Activated CD8-positive, alpha-beta memory T cell treated with anti-CD3 and anti-CD28 coated beads, Interleukin-2, amount 10 ng/mL, durations not matched to agents 7 days and 5 days (primary cell): ENCODE measurements at places on chromosomes 1 and 21.

- H3K4me1 ChIP-seq: peaks cover 40% of the 10 kb centered on the region
- peak overlapping the region; percentile 100 for H3K4me3 ChIP-seq
- peak overlapping the region; percentile 98 for H3K27ac ChIP-seq
- peak; percentile 67 for DNase-seq
These were observed 1.4 kb downstream of the LRRC41 start for GRCh38 chr1:46301808-46302640.

- H3K4me1 ChIP-seq: no peaks in the 10 kb centered on the region
- H3K4me3 ChIP-seq: no peak overlapping the region
- DNase-seq: no peak
- H3K36me3 ChIP-seq: no peaks in the 10 kb centered on the region
- no peaks in the 10 kb centered on the region for H3K27me3 ChIP-seq
These were observed 367.1 kb downstream of the PBX1 start for GRCh38 chr1:164926107-164926506.

GRCh38 chr1:236222632-236223031 lies 59.1 kb downstream of the ERO1B start:
- peaks cover 1% of the 10 kb centered on the region for H3K36me3 ChIP-seq
- no peak overlapping the region for H3K27ac ChIP-seq
- H3K4me1 ChIP-seq: no peaks in the 10 kb centered on the region
- DNase-seq: no peak
- no peaks in the 10 kb centered on the region for H3K27me3 ChIP-seq

DNA sequence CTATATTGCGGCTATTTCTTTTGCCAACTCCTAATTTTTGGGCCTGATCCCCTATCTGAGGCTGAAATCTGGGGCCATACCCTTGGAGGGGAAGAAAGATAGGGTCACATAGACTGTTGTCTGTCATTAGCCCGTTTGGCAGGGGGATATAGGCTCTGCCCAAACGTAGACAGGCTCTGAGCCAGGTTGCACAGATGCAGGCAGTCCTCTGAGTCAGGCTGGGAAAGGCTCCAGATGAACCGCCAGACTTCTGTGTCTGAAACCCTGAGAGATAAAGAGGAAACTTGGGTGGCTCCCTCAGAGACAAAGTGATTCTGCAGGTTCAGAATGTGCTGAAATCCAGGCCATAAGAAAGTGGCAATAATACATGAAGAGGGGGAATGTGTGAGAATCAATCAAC lies 4.0 kb upstream of the CAP1 start:
- H3K27me3 ChIP-seq: no peaks in the 10 kb centered on the region
- DNase-seq: no peak

DNA sequence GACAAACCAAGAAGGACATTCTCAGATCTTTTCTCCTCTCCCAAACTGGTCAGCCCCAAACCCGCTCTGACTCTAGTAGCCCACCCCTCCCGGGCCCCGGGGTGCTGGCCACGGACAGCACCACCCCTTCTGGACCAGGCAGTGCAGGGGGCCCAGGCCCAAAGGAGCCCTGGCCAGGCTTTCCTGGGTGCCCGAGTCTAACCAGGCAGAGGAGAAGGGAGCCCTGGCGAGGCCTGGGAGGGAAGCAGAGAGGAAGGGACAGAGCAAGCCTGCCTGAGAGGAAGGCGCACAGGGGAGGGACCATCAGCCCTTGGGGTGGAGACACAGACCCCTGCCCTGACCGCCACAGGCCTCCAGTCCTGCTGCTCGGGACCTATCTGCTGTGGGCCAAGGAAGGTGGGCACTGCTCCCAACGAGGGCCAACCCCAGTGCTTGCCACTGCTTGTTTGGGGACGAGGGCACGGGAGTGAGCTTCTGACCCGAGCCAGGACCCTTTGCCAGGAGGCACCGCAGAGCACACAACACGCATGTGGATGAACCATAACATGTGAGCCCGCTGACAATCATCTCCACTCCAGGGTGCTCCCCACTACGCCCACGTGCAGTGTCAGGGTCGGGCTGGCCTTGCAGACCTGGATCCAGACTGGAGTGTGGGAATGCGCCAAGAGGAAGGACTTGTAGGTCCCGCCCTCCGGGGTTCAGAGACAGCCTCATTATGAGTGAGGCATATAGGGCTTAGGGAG lies 57.6 kb downstream of the KCNAB2 start:
- no peaks in the 10 kb centered on the region for H3K4me1 ChIP-seq
- no peaks in the 10 kb centered on the region for H3K27me3 ChIP-seq
- H3K36me3 ChIP-seq: peaks cover 4% of the 10 kb centered on the region
- DNase-seq: no peak
- no peak overlapping the region for H3K4me3 ChIP-seq

DNA sequence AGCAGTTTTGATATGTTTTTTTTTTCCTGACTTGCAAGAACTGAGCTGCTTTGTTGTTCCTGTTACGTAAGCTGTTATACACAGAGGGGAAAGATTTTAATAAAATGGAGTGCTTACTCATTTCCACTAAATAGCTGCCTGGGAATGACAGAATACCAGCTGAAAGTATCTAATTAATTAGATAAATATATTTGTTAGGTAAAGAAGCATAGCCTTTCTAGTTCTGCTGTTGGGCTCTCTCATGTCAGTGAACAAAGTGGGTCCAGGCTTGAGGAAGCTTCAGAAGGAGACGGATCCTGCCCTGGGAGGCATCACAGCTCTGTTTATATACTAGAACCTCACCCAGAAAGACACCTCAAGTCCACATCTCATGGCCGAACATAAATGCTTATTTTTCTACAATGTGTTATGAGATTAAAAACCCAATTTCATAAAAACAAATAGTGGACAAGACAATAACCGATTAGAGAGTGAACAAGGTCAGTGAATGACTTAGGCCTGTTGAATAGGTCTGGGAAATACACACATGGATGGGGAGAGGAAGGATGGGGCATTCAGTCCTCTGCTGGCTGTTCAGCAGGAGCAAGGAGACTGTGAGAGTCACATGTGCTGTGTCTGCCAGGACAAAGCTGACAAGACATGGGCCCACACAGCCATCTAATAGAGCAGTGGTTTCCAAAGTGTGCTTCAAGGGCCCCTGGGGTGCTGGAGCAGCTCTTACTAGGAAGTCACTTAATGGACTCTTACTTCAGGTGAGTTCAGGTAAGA lies 20.6 kb downstream of the TRAF5 start:
- no peak overlapping the region for H3K4me3 ChIP-seq
- DNase-seq: no peak
- H3K36me3 ChIP-seq: peaks cover 51% of the 10 kb centered on the region
- H3K27me3 ChIP-seq: no peaks in the 10 kb centered on the region
